ENCODE measurements at places on chromosomes 11 and 22.

GRCh38 chr22:43862074-43862881, at the start of gene SULT4A1:
SULT4A1 (minus strand) TSS chr22:43862513; CDS start chr22:43862382, 131 bp downstream.
- DNase-seq, result no peak

- no peak for DNase-seq
Observed at GRCh38 chr11:84019571-84020194, 733.5 kb upstream of the CCDC90B start.

DNA sequence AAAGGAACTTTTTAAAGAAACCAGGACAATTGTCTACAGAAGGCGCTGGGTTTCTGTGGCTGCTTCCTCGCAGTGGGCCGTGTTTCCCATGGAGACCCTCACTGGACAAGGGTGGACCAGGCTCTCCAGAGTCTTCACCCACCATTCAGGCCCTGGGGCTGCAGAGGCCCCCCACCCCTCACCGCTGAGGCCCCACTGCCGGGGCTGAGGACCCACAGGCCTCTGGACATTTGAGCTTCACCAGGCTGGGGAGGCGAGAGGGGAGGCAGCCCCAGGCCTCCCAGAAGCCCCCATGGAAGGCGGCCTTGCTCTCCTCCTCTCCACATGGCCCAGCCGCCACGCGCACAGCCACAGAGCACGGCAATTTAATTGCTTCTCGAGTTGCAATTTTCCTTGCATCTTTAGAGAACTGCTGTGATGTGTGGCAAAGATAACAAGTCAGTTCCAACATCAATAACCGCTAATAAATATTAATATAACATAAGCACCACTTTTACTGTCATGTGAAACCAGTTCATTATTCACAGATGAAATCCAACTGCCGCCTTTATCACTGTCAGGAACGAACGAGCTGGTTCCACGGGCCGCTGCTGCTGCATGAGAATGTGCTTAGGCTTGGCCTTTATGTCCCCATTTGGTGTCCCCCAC, 81.0 kb downstream of the PHF21B start:
- DNase-seq, result no peak

- DNase-seq, result peak; percentile 22
Observed at GRCh38 chr22:36182857-36183256, 18.8 kb downstream of the APOL4 start.

- no peak for DNase-seq
Observed at GRCh38 chr11:44855493-44855849, 95.2 kb downstream of the TP53I11 start.

GRCh38 chr11:105034813-105035620, at the start of gene CASP1:
CASP1 (minus strand) TSS chr11:105035144; CDS start chr11:105035113, 31 bp downstream.
- peak; percentile 59 for DNase-seq

GRCh38 chr11:63893355-63893754, 23.6 kb downstream of the RCOR2 start:
- no peak for DNase-seq

- no peak for DNase-seq
Observed at GRCh38 chr11:6616596-6617250, 2.5 kb downstream of the TPP1 start.

- no peak for DNase-seq
Observed at GRCh38 chr11:65595131-65595530, 469 bp downstream of the KCNK7 start.

DNA sequence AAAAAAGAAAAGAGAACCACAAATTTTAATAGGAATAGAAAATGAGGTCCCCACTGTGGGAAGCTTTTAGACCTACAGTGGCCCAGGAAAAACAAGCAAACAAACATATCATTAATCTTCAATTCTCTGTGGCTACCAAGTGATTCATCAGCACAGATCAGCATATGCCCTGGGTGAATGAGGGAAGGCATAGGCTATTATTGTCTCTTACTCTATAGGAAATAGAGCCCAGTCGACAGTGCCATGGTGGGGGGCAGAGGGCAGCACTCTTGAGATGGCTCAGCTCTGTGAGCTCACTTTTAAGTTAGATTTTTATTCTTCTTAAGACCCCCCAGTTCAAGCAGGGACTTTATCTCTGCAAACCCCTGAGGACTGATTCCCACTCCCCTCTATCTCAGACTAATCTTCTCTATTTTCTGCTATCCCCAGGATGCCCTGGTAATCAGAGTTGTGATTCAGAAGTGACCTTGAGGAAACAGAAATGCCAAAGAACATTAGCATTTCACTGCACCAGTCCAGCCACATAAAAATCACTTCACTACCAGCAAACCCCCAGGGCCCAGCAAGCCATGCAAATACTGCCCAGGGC, 9.5 kb upstream of the FEZ1 start:
- no peak for DNase-seq

DNA sequence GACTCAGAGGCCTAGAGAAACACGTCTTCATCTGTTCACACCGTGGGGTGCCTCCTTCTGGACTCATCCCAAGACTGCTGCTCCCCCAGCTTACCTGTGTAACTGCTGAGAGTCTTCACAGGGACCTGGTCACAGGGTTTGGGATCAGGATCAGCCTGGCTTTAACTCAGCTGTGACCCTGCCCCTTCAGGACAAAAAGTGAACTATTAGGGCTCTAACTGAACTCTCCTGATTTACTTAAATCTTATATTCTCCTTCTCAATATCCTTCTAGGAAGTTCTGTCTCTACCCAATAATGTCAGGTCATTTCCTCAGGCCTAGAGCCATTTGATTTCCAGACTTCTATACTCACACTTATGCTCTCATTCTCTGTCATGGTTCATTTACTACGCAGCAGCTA, 108.4 kb downstream of the ZNF280B start:
- DNase-seq, result peak; percentile 21

DNA sequence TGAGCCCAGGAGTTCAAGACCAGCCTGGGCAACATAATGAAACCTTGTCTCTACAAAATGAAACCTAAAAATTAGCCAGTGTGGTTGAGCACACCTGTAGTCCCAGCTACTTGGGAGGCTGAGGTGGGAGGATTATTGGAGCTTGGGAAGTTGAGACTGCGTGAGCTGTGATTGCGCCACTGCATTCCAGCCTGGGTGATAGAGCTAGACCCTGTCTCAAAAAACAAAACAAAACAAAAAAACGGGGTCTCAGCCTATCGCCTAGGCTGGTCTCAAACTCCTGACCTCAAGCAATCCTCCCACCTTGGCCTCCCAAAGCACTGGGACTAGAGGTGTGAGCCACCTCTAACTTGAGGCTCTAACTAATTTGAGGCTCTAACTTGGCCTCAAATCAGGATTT, 13.6 kb downstream of the PPIL2 start:
- DNase-seq, result no peak

DNA sequence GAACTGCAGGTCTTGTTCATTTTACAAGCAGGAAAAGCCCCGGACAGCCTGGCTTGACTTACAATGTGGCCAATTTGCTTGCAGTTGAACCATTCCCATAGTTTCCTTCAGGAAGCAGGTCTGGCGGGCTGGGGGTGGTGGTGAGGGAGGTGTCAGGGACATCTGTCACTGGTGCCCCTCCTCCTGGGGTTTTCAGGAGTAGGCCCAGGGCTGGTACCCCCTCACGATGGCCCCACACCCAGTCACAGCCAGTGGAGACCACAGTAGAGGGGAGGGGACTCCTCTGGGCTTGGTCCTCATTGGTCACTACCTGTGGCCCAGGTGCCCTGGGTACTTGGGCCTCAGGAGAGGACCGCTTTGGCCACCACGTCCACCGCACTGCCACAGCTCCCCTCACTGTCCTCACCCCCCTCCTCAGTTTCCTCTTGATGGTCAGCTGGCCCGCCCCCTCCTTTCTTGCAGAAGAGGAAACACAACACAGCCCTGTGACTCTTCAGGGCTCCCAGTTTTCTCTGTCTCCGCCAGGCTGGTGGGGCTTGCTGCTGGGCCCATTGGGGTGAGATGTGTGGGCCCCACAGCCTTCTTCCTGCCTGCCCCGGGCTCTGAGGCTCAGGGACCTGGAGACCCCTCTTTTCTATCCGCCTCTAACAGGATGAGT, 39.8 kb upstream of the SHISAL1 start:
- no peak for DNase-seq

DNA sequence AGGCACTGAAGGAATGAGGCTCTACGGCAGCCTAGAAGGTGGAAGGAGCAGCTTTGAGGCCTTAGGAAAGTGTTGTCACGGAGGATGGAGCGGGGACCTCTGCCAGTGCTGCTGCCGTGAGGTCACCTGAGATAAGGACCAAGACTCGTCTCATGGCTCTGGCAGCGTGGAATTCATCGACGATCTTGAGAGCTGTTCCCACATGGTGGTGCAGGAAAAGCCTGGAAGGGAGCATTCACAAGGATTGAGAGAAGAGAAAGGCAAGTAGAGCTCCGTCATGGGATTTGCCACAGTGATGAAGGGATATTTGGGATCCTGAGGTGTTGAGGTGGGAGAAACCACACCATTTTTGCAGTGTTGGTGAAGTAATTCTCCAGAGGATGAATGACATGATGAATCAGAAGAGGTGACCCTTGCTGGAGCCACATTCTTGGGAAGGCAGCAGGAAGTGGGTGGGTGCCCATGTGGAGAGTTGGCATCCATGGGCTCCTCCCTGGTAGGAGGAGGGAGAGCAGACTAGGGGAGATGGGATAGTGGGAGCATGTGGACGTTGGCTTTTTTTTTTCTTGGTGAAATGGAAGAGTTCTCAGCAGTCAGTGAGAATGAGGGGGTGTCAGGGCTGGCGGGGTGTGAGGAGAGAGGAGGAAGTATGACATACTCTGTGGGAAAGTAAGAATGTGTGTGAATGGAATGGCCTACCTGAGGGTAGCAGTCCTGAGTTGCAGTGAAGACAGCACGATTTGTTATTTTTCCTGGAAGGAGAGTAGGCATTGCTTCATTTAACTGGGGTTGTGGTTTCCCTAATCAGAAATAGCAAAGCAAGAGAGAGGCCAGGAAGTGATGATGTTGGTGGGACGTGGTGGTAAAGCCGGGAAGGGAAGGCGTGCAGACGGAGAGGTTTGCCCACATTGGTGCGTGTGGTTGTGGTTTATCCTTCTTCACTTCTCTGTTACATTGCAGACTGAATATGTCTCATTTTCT, 11.1 kb downstream of the PPP6R3 start:
- no peak for DNase-seq

DNA sequence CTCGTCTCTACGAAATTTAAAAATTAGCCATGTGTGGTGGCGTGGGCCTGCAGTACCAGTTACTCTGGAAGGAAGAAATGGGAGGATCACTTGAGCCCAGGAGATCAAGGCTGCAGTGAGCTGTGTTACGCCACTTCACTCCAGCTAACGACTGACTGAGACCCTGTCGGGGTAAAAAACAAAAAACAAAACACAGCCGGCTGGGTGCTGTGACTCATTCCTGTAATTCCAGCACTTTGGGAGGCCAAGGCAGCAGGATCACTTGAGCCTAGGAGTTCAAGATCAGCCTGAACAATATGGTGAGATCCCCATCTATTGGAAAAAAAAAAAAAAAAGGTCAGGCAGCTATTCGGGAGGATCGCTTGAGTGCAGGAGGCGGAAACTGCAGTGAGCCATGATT, 2.4 kb downstream of the PAFAH1B2 start:
- no peak for DNase-seq

DNA sequence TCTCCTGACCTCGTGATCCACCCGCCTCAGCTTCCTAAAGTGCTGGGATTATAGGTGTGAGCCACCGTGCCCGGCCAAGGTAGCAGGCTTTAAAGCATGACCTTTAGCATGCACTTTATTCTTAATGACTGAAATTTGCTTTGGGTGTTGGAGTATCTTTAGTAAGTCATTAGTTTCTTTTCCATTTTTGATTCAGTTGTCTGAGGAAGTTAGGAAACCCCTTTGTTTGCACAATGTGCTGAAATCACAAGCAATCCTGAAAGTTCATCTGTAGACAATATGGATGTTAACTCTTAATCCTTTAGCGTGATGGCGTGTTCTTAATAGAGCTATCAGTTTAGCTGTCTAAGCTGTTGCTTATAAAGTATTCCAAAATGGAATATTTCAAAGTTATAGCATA, 16.8 kb downstream of the SDHD start:
- no peak for DNase-seq

- DNase-seq, result no peak
Observed at GRCh38 chr11:107679255-107680024, 32.4 kb downstream of the SLN start.

DNA sequence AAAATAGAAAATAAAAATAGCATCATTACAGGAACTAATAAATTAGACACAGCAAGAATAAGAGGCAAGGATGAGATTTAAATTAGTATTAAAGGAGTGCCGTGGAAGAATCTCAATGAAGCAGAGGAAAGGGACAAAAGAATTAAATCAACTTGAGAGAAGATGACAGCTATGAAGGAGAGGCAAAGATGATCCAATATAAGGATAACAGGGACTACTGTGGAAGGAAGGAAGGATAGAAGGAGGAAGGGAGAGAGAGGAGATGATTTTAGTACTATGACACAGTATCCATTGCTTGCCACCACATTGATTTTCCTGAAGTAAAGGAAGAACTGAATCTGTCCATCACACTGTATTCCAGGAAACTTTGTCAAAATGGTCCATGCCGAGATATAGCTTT, 98.0 kb downstream of the EFCAB6 start:
- DNase-seq, result no peak

- no peak for DNase-seq
Observed at GRCh38 chr22:42080287-42080686, 787 bp downstream of the SMDT1 start.

GRCh38 chr11:113059548-113059947, 98.3 kb downstream of the NCAM1 start:
- no peak for DNase-seq

- DNase-seq, result peak; percentile 61
Observed at GRCh38 chr11:77590194-77590782, 535 bp downstream of the AQP11 start.

GRCh38 chr11:120224361-120224760, 13.5 kb downstream of the OAF start:
- DNase-seq, result no peak

DNA sequence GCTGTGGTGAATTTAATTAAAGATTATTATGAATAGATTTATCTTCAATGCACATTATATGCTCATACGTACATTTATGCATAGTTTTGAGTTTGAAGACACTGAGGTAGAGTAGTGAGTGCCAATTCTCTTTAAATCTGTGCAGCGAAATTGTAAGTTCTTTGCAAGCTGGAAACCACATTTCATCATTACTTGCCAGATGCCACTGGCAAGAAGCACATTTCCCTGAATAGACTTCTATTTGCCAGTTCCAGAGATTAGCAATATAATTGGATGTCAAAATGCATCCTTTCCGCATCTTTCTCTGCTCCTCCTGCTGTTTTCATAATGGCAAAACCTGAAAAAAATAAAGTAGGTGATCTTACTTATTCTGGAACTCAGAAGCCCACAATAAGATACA, 448.0 kb downstream of the LUZP2 start:
- DNase-seq, result no peak

- no peak for DNase-seq
Observed at GRCh38 chr11:112159098-112160065, 4.5 kb downstream of the IL18 start.
